ENCODE measurements at places on chromosomes 1 and 21. TPM values are rescaled to one million over a fixed set of nuclear protein-coding genes. Genes with fewer than 3 reads are reported as not detected.
A peak's percentile ranks its signal among the peaks of the same experiment; 100 is the strongest.

DNA sequence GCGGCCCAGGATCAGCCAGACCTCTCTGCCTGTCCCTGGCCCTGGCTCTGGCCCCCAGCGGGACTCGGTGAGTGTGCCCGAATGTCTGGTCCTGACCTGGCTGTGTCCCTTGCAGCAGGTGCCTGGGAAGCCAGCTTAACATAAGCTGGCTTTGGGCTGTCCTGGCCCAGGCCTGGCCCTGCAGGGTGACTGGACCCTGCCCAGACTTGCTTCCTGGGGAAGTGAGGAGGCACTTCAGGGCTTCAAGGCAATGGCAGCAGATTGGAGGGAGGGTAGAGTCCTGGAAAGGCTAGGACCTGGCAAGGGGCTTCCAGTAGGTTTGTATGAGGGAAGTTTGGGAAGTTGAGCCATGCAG lies 16.4 kb downstream of the RPS6KA1 start:
- H3K27me3 ChIP-seq: no peaks in the 10 kb centered on the region
- H3K27ac ChIP-seq: peak overlapping the region; percentile 48
- H3K36me3 ChIP-seq: peaks cover 31% of the 10 kb centered on the region
- H3K4me3 ChIP-seq: peak overlapping the region; percentile 87
- peaks cover 83% of the 10 kb centered on the region for H3K4me1 ChIP-seq

NPHS2 gene
- total RNA-seq: not detected

- no peaks in the 10 kb centered on the region for H3K4me1 ChIP-seq
- no peak for DNase-seq
Observed at GRCh38 chr1:79974659-79975058, 968.1 kb upstream of the ADGRL4 start.

- H3K36me3 ChIP-seq: peaks cover 34% of the 10 kb centered on the region
- DNase-seq: peak; percentile 69
- peaks cover 91% of the 10 kb centered on the region for H3K4me1 ChIP-seq
- peak overlapping the region; percentile 96 for H3K27ac ChIP-seq
Observed at GRCh38 chr1:167447521-167448136, 70.7 kb downstream of the CD247 start.

- H3K27me3 ChIP-seq: no peaks in the 10 kb centered on the region
- H3K27ac ChIP-seq: no peak overlapping the region
- no peak for DNase-seq
- no peak overlapping the region for H3K4me3 ChIP-seq
- no peaks in the 10 kb centered on the region for H3K36me3 ChIP-seq
Observed at GRCh38 chr1:209929751-209930150, 8.3 kb upstream of the SYT14 start.

MAP3K21 gene
- total RNA-seq: 2.4 TPM

DNA sequence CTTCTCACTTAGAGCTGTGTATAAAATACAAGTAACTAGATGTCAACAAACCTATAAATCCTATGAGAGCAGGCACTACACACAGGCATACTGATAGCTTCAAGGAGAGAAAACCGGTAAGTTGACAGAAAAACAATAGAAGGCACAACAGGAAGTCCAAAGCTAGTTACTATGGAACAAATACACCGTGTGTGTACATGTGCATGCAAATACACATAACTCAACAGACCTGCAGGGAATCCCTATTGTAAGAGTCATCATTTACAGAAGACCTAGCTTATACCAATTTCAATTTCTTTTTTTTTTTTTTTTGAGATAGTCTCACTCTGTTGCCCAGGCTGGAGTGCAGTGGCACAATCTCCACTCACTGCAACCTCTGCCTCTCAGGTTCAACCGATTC lies 26.3 kb downstream of the JAK1 start:
- no peak for DNase-seq
- no peak overlapping the region for H3K4me3 ChIP-seq
- no peak overlapping the region for H3K27ac ChIP-seq
- H3K27me3 ChIP-seq: no peaks in the 10 kb centered on the region

GRCh38 chr1:62221171-62221570 lies 26.5 kb downstream of the L1TD1 start:
- no peak overlapping the region for H3K4me3 ChIP-seq
- H3K27ac ChIP-seq: no peak overlapping the region
- no peaks in the 10 kb centered on the region for H3K4me1 ChIP-seq
- no peaks in the 10 kb centered on the region for H3K36me3 ChIP-seq
- no peaks in the 10 kb centered on the region for H3K27me3 ChIP-seq
- DNase-seq: no peak

DNA sequence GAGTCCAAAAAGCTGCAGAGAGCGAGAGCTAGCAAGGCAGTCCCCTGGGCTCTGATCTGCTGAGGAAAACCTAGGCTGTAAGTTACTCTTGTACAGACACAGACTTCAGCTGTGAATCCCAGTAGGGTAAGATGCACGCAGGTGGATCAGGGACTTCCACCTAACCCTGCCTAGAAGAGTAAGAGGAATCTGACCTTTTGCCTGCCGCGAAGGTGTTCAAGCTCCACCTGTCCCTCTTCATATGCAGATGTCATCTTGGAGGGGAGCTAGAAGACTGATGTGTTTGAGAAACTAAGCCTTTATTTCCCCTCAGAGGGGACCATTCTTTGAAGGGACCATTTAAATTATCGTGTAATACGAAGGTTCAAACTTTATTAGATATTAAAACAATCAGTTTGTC lies 108.6 kb upstream of the USP24 start:
- H3K4me1 ChIP-seq: no peaks in the 10 kb centered on the region
- H3K36me3 ChIP-seq: no peaks in the 10 kb centered on the region
- H3K4me3 ChIP-seq: no peak overlapping the region
- DNase-seq: no peak
- H3K27me3 ChIP-seq: peaks cover 3% of the 10 kb centered on the region

SLC6A17 gene
- total RNA-seq: not detected

GJA4 gene
- not detected for total RNA-seq

GRCh38 chr1:24138476-24139221 lies 4.3 kb downstream of the IL22RA1 start:
- no peaks in the 10 kb centered on the region for H3K36me3 ChIP-seq
- no peaks in the 10 kb centered on the region for H3K27me3 ChIP-seq
- H3K4me1 ChIP-seq: no peaks in the 10 kb centered on the region
- DNase-seq: no peak

DNA sequence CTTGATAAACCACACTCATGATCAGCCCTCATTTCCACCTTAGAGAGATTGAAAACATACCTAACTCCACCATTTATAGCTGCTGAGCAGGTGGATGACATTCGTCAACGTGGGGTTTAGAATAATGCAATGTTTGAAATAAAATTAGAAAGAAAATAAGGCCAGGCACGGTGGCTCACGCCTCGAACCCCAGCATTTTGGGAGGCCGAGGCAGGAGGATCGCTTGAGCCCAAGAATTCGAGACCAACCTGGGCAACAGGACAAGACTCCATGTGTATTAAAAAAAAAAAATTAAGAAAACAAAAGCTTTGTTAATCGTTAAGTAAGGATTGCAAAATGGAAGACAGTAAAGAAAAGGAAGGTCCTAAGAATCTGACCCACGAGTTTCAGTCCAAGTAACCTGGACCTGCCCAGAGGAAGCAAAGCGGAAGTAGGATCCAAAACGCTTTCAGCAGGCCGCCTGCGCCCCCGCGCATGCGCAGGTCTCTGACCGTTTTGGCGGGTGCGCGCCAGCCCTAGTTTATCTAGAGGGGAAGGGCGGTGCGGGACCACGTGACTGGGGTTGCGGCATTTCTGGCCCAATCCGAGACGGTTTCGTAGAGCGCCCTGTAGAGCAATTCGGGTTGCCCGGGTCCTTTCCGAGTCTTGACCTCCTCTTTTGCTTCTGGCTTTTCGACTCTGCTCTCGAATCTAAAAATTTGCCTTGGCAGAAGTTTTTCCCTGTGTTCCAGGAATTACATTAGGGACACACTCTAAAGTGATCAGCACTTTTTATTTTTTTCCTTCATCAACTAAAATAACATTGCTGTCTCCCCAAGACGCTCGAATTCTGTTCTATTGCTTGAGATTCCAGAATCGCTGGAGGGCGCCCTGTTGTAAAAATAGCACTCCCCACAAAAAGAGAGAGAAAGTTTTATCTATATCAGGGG lies 22.5 kb downstream of the ANP32E start:
- peaks cover 7% of the 10 kb centered on the region for H3K4me1 ChIP-seq
- H3K27ac ChIP-seq: peak overlapping the region; percentile 79
- peak; percentile 89 for DNase-seq
- H3K27me3 ChIP-seq: no peaks in the 10 kb centered on the region
- peak overlapping the region; percentile 65 for H3K4me3 ChIP-seq

- H3K27ac ChIP-seq: no peak overlapping the region
- DNase-seq: no peak
- H3K36me3 ChIP-seq: no peaks in the 10 kb centered on the region
- H3K4me1 ChIP-seq: no peaks in the 10 kb centered on the region
- H3K4me3 ChIP-seq: no peak overlapping the region
- H3K27me3 ChIP-seq: no peaks in the 10 kb centered on the region
Observed at GRCh38 chr21:44418108-44418875, 37.0 kb upstream of the LRRC3 start.

GRCh38 chr1:42998386-42998785 lies 39.7 kb upstream of the SLC2A1 start:
- H3K4me3 ChIP-seq: no peak overlapping the region
- no peaks in the 10 kb centered on the region for H3K36me3 ChIP-seq
- DNase-seq: no peak
- no peak overlapping the region for H3K27ac ChIP-seq
- H3K4me1 ChIP-seq: no peaks in the 10 kb centered on the region

DNA sequence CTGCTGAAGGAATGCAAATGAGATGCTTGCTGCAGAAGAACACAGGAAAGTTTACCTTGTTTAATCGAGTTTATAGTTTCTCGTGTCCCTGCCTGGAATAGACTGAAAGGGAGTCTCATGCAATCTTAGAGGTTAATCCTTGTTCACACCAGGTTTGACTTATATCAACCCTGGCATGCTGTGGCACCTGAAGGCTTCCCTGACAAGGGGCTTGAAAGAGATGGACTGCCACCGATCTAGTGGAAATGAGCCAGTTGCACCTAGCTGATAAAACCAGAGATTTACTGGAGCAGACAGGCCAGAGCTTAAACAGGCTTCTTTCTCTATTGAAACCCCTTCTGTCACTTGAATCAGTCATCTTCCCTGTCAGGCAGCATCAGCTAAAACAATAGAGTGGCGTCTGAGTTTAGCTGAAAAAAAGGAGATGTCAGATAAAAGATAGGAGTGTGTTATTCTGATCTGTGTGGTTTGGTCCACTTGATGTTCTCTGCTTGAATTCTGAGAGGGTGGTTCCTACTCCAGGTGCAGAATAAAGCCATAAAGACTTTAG lies 349.7 kb downstream of the RWDD3 start:
- DNase-seq: no peak
- no peak overlapping the region for H3K27ac ChIP-seq
- no peaks in the 10 kb centered on the region for H3K4me1 ChIP-seq
- H3K27me3 ChIP-seq: no peaks in the 10 kb centered on the region

- H3K4me1 ChIP-seq: peaks cover 8% of the 10 kb centered on the region
- peaks cover 9% of the 10 kb centered on the region for H3K27me3 ChIP-seq
- H3K36me3 ChIP-seq: no peaks in the 10 kb centered on the region
- no peak for DNase-seq
- H3K27ac ChIP-seq: no peak overlapping the region
Observed at GRCh38 chr1:183583466-183583865, 6.8 kb downstream of the NCF2 start.

GRCh38 chr1:162213281-162213912 lies 143.9 kb downstream of the NOS1AP start:
- no peaks in the 10 kb centered on the region for H3K27me3 ChIP-seq
- no peaks in the 10 kb centered on the region for H3K36me3 ChIP-seq
- no peaks in the 10 kb centered on the region for H3K4me1 ChIP-seq
- no peak for DNase-seq
- H3K27ac ChIP-seq: no peak overlapping the region

ATAD3B gene
- total RNA-seq: 56.2 TPM

- no peak for DNase-seq
- H3K4me1 ChIP-seq: peaks cover 17% of the 10 kb centered on the region
- H3K27ac ChIP-seq: no peak overlapping the region
Observed at GRCh38 chr1:60833173-60833572, 249.2 kb upstream of the NFIA start.

GRCh38 chr1:232404981-232405731 lies 224.8 kb downstream of the SIPA1L2 start:
- H3K4me1 ChIP-seq: no peaks in the 10 kb centered on the region
- no peak for DNase-seq
- H3K27ac ChIP-seq: no peak overlapping the region
- H3K27me3 ChIP-seq: no peaks in the 10 kb centered on the region
- H3K4me3 ChIP-seq: no peak overlapping the region

MFAP2 gene
- not detected for total RNA-seq

- no peak overlapping the region for H3K27ac ChIP-seq
- no peaks in the 10 kb centered on the region for H3K36me3 ChIP-seq
- no peaks in the 10 kb centered on the region for H3K4me1 ChIP-seq
- H3K27me3 ChIP-seq: no peaks in the 10 kb centered on the region
- no peak overlapping the region for H3K4me3 ChIP-seq
- no peak for DNase-seq
Observed at GRCh38 chr21:24594082-24594481, 1013.2 kb downstream of the MRPL39 start.

TIPRL gene
- 26.5 TPM for total RNA-seq

DNA sequence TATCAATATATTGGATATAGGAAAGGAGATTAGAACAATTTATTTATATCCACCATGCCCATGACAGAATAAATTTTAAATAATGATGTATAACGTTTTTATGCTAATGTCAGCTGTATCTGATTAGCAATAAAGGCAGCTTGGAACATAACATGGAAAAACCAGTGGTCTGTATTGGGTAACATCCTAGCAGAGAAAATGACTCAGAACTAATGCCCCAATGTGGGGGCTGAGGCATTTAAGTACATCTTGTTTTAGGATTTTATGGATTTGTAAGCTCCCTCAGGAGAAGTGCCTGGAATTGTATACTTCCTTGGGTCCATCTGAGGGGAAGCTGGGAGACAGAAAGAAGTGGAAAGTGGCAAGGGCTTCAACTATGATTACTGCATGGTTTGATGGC lies 82.3 kb downstream of the HMCN1 start:
- no peaks in the 10 kb centered on the region for H3K4me1 ChIP-seq
- DNase-seq: no peak
- no peak overlapping the region for H3K4me3 ChIP-seq

DNA sequence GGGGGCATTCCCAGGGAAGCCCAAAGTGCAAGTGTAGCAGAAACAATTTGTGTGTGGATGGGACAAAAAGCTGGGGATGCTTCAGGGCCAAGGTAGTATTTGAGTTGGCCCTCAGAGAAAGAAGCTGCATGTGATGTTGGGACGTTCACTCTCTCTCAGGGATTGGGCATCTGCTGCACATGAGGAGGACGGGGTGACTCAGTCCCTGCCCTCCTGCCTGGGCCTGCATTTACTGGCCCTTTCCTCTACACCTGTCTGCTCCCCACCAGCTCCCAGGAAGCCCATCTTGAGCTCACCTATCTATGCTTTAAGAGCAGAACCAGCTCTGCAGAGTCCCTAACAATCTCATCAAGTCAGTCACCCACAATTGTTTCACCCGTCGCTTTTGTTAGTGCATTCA lies 23.5 kb upstream of the MPZL1 start:
- peaks cover 96% of the 10 kb centered on the region for H3K36me3 ChIP-seq
- DNase-seq: no peak
- no peaks in the 10 kb centered on the region for H3K4me1 ChIP-seq
- H3K27me3 ChIP-seq: no peaks in the 10 kb centered on the region
- H3K4me3 ChIP-seq: no peak overlapping the region

SAMD13 gene
- total RNA-seq: not detected

ZNF697 gene
- 0.09 TPM for total RNA-seq

Data from T-cell (primary cell).